Stimulated activated CD8-positive, alpha-beta memory T cell treated with anti-CD3 and anti-CD28 coated beads, Interleukin-7, amount 100 ng/mL, for 1 hour (primary cell): ENCODE measurements at places on chromosomes 5 and 9.

GRCh38 chr5:148776780-148777179 is 49.6 kb upstream of the ADRB2 start:
- no peak for DNase-seq

- no peak for DNase-seq
These were observed 20.3 kb downstream of the KIF2A start for GRCh38 chr5:62326302-62326701.

DNA sequence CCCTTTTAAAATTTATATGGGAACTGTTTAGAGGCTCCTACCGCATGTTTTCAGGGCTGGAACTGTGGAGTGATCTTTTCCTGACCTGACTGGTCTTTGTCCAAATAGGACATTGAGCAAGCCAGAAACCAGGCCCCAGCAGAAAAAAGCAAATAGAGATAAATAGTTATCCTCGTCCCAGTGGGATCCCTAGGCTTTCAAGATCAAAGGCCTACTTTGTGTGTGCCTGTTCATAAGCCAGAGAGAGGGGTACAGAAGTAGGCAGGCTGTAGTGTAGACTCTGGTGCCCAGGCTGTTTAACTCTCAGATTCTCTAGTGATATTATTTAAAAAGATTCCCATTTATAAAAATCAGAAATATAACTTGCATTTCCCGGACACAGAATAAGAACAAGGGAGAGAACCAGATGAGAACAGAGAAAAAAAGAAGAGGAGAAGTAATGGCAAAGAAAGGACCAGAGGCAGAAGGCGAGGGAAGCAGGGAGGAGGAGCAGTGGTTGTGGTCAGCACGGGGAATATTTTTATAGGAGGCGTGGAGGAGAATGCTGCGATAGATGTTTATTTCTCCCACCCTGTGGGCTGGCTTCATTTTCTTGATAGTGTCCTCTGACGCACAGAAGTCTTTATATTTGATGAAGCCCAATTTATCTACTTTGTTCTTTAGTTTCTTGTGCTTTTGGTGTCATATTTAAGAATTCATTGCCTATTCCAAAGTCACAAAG is 101.2 kb downstream of the AOPEP start:
- no peak for DNase-seq

DNA sequence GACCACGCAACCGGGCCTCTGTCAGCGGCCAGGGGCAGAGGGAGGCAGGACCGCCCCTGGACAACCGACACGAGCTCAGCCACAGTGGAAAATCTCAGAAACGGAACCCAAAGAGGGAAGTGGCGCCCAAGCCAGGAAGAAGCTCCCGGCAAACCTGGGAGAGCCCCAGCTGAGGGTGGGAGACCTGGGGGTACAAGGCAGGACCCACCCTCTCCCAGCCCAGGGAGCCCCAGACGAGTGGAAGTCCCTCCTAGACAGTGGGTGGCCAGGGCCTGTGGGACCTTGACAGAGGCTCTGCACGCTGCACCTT is 3.0 kb downstream of the SLC12A7 start:
- DNase-seq: no peak

DNA sequence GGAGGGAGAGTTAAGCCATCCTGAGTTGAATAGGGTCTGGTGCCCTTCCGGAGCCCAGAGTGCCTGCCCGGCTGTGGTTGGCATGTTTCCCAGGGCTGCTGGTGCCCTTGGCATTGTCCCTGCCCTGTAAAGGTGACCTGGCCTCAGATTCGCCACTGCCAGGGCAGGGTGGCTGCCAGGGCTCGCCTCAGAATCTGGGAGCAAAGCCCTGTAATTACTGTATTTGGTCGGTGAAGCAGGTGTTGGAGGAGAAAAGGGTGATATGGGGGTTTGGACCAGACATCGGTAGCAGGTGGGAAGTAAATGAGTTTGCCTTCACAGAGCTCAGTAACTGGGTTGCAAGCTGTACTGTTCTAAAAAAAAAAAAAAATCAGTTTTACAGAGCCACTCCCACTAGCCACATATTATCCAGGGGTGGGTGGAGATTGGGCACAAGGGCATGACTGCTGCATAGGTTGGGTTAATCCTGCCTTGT is 47.6 kb downstream of the RGS3 start:
- DNase-seq: no peak
